ENCODE measurements at places on chromosomes 7 and 10.

DNA sequence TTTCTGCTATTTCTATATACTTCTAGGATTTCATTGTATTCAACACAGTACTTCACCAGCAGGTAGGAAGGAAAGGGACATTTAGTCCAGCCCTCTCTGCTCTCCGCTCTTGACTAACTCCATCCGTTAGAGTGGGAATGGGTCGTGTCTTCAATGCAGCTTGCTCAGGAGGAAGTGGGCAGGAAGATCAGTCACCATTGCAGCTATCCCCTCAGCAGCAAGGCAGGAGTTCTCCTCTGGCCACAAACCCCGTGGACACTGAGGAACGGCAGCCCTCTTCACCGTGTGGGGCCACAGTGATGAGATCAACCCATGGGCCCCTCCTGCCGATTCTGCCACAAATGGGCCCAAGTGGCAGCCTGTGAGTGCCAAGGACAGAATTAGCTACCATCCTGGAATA is 30.2 kb upstream of the IKZF1 start:
- DNase-seq = no peak

DNA sequence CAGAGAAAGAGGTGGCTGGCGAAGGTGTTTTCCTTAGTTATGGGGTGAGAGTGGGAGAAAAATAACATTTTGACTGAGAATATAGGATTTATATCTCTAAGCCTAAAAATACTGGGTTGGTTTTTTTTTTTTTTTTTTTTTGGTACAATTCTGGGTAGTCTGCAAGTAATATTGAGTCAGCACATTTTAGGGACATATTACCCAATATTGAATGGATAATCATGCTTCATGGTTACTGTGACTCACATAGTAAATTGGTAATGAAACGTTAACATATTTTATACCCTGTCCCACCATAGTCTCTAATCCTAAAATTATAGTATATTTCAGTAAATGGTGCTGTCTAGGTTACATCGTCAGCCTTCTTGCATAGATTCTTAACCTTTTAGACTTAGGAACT is 91.4 kb downstream of the TPST1 start:
- no peak for DNase-seq

- no peak for DNase-seq
Measured at GRCh38 chr10:91215384-91215783, 5.1 kb upstream of the PCGF5 start.

GRCh38 chr7:117872561-117873309 is 506 bp downstream of the CTTNBP2 start:
- peak; percentile 34 for DNase-seq

DNA sequence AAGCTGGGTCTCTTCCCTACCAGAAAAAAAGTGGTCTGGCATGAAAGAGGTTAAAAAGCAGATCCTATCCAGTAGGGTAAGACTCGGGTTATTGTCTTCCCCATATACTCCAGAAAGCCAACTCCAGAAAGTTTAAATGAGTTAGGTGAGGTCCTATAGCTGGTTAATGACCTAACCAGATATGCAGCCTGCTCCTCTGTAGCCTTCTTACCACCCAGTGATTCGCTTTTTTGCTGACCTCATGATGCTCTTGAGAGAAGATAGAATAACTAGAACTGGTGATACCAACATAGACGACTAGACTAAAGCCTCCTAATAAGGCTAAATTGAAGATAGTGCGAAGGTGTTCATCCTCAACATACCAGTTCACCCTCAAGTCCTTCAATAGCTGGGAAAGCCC is 675 bp upstream of the GIMAP1 start:
- DNase-seq = no peak

DNA sequence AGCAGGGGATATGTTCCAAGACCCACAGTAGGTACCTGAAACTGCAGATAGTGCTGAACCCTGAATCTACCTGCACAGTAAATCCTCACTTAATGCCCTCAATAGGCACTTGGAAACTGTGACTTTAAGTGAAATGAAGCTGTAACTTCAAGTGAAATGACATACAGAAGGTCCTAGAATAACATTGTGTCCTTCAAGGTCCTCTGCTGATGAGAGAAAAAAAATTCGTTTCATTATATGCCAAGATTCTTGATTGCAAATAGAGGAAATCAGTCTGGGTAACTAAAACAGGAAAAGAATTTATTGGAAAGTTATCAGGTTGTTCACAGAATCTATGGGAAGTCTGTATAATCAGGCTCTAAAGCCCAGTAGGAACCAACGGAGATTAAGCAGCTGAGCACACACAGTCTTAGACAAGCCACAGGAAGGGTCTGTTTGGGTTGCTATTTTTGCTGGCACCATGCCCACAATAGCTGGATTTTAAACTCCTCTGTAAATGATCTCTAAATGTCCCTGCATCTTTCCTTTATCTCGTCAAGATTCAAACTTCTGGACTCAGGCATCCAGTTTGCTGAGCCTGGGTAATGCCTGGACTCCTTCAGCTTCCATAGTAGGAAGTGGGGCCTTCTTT is 57.5 kb downstream of the EXOC4 start:
- DNase-seq = peak; percentile 21

- peak; percentile 90 for DNase-seq
Measured at GRCh38 chr10:102616066-102616770, 28.1 kb upstream of the TRIM8 start.

- DNase-seq = no peak
Measured at GRCh38 chr7:70387217-70387616, 744.7 kb upstream of the GALNT17 start.

DNA sequence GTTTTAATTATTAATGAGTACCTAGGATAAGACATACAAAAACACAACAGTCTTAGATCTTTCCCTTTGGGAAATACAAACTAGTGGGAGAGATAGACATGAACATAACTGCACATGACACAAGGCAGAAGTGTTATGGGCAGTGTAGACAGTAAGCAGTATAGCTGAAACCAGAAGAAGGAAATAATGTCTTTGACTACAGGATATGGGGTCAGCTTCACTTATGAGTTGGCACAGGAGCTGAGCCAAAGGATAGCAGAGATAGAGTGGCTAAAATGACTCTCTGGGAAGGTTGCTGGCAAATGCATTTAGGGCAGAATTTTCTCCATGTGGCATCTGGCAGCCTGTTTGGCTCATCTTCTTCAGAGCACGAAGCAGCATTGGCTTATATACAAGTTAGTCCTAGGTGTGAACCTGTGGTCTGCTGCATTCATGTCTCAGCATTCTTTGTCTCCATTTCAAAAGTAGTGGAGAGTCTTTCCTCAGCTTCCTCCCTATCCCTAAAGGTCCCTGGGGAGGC is 60.3 kb upstream of the FEZF1 start:
- DNase-seq = no peak

DNA sequence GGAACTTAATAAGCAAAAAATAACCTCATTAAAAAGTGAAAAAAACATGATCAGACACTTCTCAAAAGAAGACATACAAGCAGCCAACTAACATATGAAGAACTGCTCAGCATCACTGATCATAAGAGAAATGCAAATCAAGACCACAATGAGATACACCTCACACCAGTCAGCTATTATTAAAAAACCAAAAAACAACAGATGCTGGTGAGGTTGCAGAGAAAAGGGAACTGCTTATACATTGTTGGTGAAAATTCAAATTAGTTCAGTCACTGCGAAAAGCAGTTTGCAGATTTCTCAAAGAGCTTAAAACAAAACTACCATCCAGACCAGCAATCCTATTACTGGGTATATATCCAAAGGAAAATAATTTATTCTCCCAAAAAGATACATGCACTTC is 513.3 kb downstream of the MDFIC start:
- no peak for DNase-seq

DNA sequence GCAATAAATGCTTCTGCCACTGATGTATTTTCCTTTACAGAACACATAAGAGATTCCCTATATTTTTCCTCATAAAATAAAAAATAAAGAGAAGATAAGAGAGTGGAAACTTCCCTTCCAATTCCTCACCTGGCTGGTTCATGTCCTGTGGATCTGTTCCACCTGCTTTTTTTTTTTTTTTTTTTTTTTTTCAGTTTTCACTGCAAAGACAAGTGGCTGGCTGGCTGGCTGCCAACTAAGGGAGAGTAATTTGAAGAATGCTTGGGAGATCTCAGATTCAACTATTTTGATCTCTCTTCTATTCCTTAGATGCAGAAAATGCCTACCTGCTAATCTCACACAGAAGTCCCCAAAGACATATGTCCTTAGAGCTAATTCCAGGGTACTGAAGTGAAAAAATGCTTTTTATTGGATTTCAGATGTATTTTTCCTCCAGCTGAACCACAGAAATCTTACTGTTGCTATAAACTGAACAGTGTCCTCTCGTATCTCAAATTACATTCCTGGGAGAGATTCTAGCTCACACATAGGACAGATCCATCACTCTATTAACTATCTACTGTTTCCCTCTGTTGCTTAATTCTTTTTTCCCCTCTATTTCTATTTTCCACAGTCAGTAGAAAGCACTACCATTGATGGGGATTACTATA is 120.8 kb downstream of the NRCAM start:
- no peak for DNase-seq

- no peak for DNase-seq
Measured at GRCh38 chr10:36171556-36171952, 529.5 kb upstream of the FZD8 start.

GRCh38 chr7:77657427-77658224 is 38.6 kb upstream of the RSBN1L start:
- no peak for DNase-seq

GRCh38 chr7:93031795-93032194 is 86.0 kb downstream of the SAMD9 start:
- DNase-seq = no peak

- no peak for DNase-seq
Measured at GRCh38 chr7:127609297-127609696, 8.6 kb downstream of the PAX4 start.

DNA sequence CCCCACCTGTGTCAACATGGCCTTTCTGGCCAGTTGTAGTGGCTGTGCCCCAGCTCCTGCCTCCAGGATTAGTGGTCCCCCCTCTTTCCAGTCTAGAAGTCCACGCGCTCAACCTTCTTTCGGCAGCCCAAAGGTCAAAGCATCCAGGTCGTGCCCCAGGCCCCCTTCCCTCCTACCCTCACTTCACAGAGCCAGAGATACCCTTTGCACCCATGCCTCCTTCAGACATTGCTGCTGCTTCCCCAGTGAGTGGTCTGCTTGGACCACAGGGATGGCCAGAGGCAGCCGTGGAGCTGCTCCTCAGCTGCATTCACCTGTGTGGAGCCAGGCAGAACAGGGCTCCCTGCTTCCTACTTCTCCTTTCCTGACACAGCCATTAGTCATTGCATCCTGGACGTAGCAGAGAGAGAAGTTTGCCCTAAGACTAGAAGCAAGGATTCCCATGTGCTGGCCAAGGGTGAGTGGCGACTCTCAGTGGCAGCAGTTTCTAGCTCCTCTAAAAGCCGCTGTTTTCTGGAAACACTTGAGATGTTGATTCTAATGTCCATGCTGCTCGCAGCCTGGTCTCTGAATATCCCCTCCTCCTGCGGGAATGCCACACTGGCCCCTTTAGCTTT is 243.1 kb upstream of the SHH start:
- DNase-seq = no peak

GRCh38 chr7:114295522-114295921 is 119.1 kb upstream of the FOXP2 start:
- DNase-seq = no peak

DNA sequence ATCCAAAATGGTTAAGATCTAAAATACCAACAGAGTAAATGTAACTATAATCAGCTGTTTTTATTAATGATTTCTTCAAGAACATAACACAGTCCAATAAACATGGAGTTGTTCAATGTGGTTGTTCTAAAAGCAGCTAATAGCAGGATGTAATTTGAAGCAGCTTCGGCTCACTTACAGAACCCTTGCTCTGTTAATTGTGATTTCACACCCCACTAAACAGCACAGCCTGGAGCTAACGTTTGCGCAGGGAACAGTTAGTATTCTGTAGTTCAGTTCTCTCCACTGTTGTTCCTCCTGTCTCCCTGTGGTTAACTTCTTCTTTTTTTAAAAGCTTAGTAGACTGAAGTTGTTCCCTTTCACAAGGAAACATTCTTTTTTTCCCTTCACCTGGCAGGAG is 104.0 kb downstream of the GRM3 start:
- no peak for DNase-seq

DNA sequence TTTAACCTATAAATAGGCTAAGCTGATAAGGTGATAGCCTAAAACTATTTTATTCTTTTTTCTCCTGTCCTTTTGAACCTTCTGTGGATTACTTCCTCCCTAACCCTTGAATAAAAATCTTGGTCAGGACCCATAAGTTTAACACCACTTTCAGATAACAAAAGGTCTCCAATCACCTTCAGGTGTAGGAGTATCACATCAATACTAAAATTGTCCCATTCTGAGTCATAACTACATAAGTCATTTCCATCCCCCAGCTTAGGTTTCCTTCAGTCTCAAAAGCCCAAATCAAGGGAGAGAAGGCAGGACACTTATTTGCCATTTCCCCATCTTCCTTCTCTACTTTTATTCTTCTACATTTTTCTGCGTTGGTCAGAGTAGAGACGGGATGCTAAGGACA is 56.9 kb upstream of the WNT16 start:
- DNase-seq = no peak

DNA sequence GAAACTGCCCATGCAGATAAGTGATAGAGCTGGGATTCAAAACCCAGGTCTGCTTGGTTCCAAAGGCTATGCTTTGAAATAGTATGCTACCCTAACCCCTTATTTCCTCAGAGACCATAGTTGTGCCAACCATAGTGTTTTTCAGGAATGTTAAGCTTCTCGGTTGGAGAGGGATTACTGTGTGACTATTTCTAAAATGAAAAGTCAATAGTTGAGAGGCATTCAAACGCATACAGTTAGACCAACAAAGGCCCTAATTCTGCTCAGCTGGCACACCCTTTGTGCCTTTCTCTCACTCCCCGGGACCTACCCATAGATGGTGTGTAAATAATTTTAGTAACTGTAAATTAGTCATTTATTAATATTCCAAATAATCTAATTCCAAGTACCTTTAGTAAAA is 64.6 kb upstream of the RNF148 start:
- no peak for DNase-seq

GRCh38 chr7:117689406-117689805 is 183.8 kb downstream of the CTTNBP2 start:
- DNase-seq = no peak

- peak; percentile 26 for DNase-seq
Measured at GRCh38 chr7:88357294-88357693, 50.6 kb upstream of the STEAP4 start.

DNA sequence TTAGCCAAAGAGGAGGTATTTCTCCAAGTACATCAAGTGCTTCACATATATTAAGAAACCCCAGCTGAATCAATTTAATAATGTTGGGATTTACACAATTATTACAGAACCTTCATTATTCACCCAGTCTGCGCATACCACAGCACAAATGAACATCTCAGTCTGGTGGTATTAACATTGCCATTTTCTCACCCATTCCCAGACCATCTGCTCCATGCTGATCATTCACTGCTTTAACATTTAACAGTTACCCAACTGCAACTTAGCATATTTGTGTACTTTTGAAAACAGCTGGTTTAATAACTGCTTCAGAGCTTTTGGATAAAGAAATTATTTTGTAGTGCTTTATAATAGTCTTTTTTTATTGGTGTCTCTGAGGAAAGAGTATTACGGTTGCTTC is 1072.1 kb downstream of the NXPH1 start:
- DNase-seq = no peak

GRCh38 chr7:49631960-49632359 is 141.5 kb upstream of the VWC2 start:
- peak; percentile 63 for DNase-seq

- DNase-seq = no peak
Measured at GRCh38 chr10:13658264-13658663, 71.5 kb downstream of the PRPF18 start.
